Fibroblast of villous mesenchyme (primary cell): ENCODE measurements at places on chromosomes 11 and 22. TPM values are rescaled to one million over a fixed set of nuclear protein-coding genes. Genes with fewer than 3 reads are reported as not detected.

The PAX6 gene
- not detected in 2 replicates for total RNA-seq

The RGL4 gene
- total RNA-seq: not detected in 2 replicates

The OR51I1 gene
- total RNA-seq: under 0.01 TPM in 1 of 2 replicates, not detected in the other

The OR2AG1 gene
- total RNA-seq: not detected in 2 replicates

The OR8G5 gene
- total RNA-seq: not detected in 2 replicates

GRCh38 chr22:45185718-45186514, 22.2 kb downstream of the NUP50 start:
- no peak for DNase-seq

GRCh38 chr11:15419696-15420095, 305.0 kb downstream of the INSC start:
- no peak for DNase-seq

GRCh38 chr11:24453129-24453718, 43.6 kb upstream of the LUZP2 start:
- DNase-seq: no peak

The MRGPRF gene
- total RNA-seq: 52.8 and 61.3 TPM in 2 replicates

GRCh38 chr22:47633111-47633510, 870.7 kb downstream of the TBC1D22A start:
- no peak for DNase-seq

GRCh38 chr11:81825346-81825745, 908.3 kb downstream of the FAM181B start:
- no peak for DNase-seq

- DNase-seq: peak; percentile 91
Observed at GRCh38 chr11:69640995-69641581, at the start of gene CCND1. Gene CCND1 (plus strand): TSS chr11:69641156. CDS start chr11:69641314, 158 bp downstream.

The HEPACAM gene
- total RNA-seq: under 0.01 and 0.86 TPM in 2 replicates

The FLRT1 gene
- total RNA-seq: under 0.01 TPM in 2 replicates

- DNase-seq: no peak
Observed at GRCh38 chr11:108873941-108874340, 209.1 kb downstream of the DDX10 start.

DNA sequence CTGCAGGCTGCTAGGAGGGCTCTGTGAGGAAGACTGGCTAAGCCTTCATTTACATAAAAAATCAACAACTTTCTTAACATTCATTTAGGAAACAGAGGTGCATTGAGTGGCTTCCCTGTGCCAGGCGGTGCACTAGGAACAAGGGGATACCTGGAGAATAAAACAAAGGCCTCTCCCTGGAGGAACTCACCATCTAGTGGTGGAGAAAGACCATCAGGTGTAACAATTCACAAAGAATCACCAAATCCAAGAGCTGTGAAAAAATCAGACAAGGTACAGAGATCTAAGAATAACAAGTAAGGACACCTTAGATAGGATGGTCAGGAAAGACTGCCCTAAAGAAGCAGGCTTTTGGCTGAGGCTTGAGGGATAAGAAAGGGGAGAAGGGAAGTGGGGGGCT, 40.3 kb downstream of the CSNK2A3 start:
- no peak for DNase-seq

- no peak for DNase-seq
Observed at GRCh38 chr22:38734421-38735100, 21.2 kb downstream of the SUN2 start.

The LMNTD2 gene
- 1.6 and 2.2 TPM in 2 replicates for total RNA-seq

- DNase-seq: no peak
Observed at GRCh38 chr22:47943729-47944700, 1181.6 kb downstream of the TBC1D22A start.

The PRSS23 gene
- 131 and 136 TPM in 2 replicates for total RNA-seq

DNA sequence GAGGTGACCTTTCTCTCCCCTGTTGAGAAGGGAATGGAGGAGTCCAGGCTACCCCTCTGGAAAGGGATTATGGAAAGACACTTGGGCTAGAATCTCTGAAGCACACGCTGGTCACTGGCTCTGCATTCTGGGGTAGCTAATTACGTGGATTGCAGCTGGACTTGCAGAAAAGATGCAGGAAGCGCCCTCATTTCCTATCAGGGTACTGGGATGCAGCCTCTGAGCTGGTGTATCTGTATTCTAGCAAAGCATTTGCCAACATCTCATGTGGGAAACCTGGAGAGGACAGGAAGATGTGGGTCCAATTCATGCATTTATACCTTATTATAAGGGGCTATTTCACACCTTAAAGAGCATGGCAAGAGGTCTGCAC, 44.3 kb downstream of the CD82 start:
- DNase-seq: no peak

GRCh38 chr22:38724926-38725571, 19.3 kb downstream of the GTPBP1 start:
- peak; percentile 35 for DNase-seq

- DNase-seq: no peak
Observed at GRCh38 chr11:596374-596773, 19.4 kb downstream of the IRF7 start.

- DNase-seq: no peak
Observed at GRCh38 chr22:47283616-47284270, 521.3 kb downstream of the TBC1D22A start.

The MMP12 gene
- total RNA-seq: 3.0 and 3.5 TPM in 2 replicates

DNA sequence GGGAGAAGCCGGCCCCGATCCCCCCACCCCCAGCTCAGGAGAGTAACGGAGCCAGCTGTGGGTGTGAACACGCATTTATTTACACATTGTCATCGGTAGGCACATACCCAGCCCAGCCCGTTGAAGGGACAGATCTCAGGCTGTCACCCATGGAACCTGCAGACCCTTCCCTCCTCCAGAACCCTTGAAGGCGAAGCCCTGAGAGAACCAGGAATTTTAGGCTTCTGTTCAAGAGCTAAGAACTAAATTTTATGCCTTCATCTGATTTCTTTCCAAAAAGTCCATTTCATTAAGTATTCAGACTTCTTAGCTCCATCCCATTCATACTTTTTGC, 379 bp upstream of the BRMS1 start:
- DNase-seq: no peak

- DNase-seq: peak; percentile 85
Observed at GRCh38 chr22:45208993-45209838, 31.5 kb downstream of the KIAA0930 start.

GRCh38 chr11:41308286-41308685, 151.2 kb downstream of the LRRC4C start:
- DNase-seq: no peak

GRCh38 chr11:44778195-44779100, 51.7 kb downstream of the TSPAN18 start:
- no peak for DNase-seq

DNA sequence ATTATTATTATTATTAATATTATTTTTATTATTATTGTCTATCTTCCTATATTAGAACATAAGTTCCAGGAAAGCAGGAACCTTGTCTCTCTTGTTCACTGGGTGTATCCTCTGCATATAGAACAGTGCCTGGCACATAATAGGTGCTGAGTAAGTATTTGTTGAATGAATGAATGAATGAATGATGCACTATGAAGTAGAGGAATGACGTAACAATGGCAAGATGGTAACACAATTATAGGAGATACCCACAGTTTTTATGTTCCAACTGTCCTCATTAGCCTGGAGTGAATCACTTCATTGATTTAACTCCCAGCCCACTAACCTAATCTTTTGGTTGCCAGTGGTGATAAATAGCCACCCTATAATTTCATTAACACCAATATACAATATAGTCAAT, 2.1 kb downstream of the KDM4D start:
- no peak for DNase-seq

DNA sequence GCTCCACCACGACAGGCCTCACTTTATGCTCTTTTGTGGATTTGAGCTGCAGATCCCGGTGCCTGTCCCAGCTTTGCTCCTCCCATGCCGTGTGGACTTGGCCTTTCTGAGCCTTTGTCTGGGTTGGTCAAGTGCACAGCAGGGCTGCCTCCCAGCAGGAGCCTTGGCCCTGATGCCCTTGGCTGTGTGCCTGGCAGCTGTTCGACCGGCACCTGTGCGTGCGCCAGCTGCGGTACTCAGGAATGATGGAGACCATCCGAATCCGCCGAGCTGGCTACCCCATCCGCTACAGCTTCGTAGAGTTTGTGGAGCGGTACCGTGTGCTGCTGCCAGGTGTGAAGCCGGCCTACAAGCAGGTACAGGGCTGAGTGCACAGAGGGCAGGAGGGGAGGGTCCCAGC, 46.5 kb downstream of the MYO7A start:
- DNase-seq: no peak

- peak; percentile 96 for DNase-seq
Observed at GRCh38 chr22:49970528-49971231, 10.1 kb downstream of the PIM3 start.

DNA sequence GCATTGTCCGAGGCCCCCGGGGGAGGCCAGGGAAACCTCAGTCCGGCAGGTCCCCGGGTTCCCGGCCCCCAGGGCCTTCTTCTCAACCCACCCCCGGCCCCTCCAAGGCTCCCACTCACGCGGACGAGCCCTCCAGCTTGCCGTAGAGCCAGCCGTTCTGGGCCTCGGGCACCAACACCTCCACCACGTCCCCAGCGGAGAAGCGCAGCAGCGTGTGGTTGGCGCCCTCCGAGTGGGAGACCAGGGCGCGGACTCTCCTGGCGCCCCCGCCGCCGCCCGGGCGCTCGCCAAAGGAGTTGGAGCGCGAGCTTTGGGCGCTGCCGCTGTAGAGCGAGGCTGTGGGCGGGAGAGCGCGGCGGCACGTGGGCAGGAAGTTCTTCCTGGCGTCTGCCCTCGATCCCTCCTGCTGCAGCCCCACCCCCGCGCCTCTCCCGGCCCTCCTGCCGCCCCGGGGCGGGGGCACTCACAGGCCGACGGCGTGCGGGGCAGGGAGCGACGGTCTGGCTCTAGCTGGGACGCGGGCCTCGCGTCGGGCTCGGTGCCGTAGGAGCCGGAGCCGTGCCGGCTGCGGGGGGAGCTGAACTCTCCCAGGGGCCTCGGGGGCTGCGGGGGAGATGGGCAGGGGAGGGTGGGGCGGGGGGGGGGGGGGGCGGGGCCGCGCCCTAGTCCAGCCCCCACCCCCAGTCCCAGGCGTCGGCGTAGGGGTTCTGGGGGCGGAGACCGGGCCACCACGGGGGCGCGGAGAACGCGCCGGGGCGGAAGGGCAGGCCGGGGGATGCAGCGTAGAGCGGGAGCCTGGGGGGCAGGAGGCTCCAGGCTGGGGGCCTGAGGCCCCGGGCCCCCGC, 4.9 kb upstream of the SLC16A8 start:
- DNase-seq: peak; percentile 10

DNA sequence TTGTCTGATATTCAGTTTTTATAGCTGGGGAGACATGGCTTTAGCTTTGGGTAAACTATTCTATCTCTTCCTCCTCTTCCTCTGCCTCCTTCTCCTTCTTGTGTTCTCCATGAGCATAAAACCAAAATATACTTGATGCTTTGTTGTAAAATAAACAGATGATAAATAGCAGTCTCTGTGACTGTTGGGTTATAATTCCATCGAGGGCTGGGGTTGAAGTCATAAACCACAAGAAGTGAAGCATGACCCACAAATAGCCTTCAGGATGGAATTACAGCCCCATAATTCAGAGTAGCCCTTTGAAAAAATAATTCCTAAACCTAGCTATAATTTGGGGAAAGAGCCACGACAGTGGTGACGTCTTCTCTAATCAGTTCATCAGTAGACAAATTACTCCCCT, 177.7 kb downstream of the SNX19 start:
- DNase-seq: peak; percentile 37

DNA sequence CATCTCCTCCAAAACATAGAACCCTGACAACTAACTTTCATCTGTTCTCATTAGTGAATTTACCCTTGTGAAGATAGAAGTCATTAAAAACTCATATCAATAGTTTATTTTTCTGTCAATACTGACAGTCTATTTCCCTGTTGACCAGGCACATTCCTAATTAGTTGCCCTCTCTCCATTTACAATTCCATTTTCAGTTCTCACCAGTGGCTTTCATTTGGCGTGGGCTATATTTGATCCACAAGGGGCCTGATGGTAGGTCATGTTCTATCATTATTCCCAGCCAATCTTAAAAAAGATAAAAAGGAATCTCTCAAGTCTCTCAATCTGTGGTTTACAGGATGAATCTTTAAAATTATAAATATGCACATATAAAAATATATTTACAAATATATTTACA, 3.9 kb upstream of the AKIP1 start:
- no peak for DNase-seq

DNA sequence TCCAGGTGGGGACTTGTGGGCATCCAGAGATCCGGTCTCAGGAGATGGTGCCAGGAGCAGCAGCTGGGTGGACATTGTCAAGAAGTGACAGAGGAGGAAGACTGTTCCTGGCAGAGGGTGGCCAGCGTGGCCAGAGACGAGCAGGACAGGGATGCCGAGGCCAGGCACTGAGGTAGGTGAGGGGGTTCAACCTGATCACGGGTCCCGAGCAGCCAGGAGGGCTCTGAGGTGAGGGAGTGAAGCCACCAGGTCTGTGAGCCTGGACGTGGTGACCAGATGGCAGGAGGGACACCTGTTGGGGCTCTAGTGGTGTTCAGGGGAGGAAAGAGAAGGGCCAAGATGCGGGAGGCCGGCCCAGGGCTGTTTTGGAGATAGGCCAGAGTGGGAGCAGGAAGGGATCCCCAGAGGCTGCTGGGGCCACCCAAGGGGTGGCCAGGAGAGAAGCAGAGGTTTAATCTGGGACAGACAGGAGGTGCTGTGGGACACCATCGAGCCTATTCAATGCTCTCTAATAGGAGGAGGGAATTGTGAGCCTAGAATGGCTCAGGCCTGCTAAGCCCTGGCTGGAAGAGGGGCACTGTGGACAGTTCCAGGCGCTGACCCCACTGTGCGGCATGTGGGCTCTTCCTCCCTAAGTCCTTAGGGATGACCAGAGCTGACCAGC, 6.3 kb downstream of the PPM1F start:
- DNase-seq: no peak

- DNase-seq: no peak
Observed at GRCh38 chr22:33459137-33459536, 401.0 kb upstream of the SYN3 start.

GRCh38 chr11:93895106-93895862, 44.9 kb upstream of the VSTM5 start:
- DNase-seq: peak; percentile 71

The IL10RA gene
- not detected in 2 replicates for total RNA-seq

The ACR gene
- total RNA-seq: not detected in 2 replicates

DNA sequence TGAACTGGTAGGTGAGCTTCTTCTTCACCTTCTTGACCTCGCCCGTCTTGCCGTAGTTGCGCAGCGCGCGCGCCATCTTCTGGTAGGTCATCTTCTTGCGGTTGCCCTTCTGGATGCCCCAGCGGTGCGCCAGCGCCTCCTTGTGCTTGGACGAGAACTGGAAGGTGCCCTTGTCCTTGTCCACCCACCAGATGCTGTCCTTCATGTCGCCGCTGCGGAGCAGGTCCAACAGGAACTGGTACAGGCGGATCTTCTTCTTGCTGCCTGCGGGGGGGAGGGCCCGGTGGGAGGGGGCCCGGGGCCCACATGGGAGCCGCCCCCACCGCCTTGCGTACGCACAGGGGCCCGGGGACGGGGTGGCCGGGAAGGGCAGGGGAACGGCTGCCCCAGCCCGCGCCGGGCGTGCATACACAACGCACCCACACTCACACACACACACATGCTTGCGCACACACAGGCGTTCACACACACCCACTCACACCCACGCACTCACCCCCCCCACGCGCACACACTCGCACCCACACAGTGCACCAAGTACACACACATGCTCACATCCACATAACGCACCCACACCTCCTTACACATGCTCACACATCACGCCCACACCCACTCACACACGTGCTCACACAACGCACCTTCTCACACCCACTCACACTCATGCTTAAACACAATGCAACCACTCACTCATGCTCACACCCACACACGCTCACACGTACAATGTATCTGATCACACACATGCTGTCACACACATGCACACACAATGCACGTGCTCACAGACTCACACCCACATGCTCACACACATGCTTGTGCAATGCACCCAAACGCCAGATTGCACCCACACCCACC, 3.0 kb upstream of the MYBPC3 start:
- DNase-seq: peak; percentile 94
